ENCODE measurements at places on chromosomes 12 and 14.

DNA sequence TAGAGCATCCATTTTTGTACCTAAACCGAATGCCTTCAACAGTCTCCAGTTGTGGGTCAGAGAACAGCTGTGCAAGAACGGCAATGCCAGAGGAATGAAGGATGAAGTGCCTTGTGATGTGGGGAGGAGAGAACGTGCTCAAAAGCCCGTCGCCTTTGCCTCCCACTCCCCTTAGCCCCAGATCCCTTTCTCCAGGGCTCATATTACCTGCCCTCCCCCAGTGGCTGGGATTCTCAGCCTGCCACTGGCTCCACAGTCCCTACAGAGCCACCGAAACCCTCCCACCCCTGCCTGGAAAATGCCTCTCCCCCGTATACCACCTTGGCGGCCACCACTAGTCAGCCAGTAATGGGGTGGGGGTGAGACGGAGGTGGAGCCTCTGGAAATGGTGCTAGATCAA lies 158.5 kb downstream of the ZFP36L1 start:
- DNase-seq = no peak
- no peaks in the 10 kb centered on the region for H3K36me3 ChIP-seq
- H3K4me1 ChIP-seq = peaks cover 35% of the 10 kb centered on the region
- H3K27me3 ChIP-seq = no peaks in the 10 kb centered on the region
- H3K4me3 ChIP-seq = no peak overlapping the region
- H3K27ac ChIP-seq = peak overlapping the region; percentile 92

DNA sequence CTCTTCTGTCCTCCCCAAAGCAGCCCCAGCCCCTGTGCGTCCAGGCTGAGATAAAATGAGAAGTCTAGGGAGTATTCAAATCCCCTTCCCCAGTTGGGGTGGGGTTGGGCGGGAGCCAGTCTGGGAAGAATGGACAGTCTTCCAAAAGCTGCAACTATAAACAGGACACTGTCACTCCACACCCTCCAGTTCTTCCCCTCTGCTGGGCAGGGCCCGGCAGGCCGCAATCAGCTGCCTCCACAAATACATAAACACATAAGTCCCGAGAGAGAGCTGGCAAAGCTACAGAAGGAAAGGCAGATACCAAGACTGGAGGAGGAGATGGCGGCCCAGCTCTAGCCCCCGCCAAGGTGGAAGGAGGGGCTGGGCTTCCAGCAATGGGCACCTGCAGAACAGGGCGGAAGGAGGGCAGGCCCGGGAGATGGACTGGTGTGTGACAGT lies 12.7 kb downstream of the LTBP2 start:
- H3K27me3 ChIP-seq = no peaks in the 10 kb centered on the region
- H3K4me1 ChIP-seq = peaks cover 62% of the 10 kb centered on the region
- no peak overlapping the region for H3K4me3 ChIP-seq
- no peaks in the 10 kb centered on the region for H3K36me3 ChIP-seq

DNA sequence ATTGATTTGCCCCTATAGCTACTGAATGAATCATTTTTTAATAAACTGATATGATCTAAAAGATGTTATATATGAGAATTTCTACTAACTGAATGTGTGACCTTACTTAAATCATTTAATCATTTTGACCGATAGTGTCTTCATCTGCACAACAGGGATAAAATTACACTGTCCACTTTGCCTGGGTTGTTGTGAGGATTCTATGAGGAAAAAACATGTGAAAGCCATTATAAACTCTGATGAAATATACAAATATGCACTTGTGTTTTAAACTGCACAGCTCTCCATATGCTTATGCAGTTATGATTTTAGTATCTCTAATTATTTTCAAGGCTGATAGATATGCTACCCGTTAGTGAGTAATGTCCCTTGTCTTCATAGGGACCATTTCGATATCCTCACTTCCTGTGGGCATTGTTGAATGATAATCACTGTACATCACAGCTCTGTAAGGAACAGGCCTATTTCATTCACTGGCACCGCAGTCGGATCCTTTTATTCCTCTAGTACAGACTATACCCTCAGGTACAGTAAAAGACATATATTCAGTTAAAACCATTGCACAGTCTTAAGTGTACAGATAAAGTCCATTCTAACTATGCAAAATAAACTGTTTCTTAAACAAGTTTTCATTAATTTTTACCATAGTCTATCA lies 88.7 kb upstream of the RAP1B start:
- no peak for DNase-seq
- peak overlapping the region; percentile 19 for H3K27ac ChIP-seq
- H3K4me3 ChIP-seq = no peak overlapping the region
- no peaks in the 10 kb centered on the region for H3K27me3 ChIP-seq

GRCh38 chr12:121766290-121767039 lies 27.0 kb downstream of the RHOF start:
- H3K27me3 ChIP-seq = no peaks in the 10 kb centered on the region
- no peaks in the 10 kb centered on the region for H3K36me3 ChIP-seq
- no peak overlapping the region for H3K27ac ChIP-seq
- H3K4me3 ChIP-seq = no peak overlapping the region
- H3K4me1 ChIP-seq = no peaks in the 10 kb centered on the region

GRCh38 chr14:26067786-26068459 lies 529.9 kb downstream of the NOVA1 start:
- no peak for DNase-seq
- H3K4me1 ChIP-seq = no peaks in the 10 kb centered on the region
- no peak overlapping the region for H3K27ac ChIP-seq
- no peak overlapping the region for H3K4me3 ChIP-seq
- no peaks in the 10 kb centered on the region for H3K36me3 ChIP-seq

DNA sequence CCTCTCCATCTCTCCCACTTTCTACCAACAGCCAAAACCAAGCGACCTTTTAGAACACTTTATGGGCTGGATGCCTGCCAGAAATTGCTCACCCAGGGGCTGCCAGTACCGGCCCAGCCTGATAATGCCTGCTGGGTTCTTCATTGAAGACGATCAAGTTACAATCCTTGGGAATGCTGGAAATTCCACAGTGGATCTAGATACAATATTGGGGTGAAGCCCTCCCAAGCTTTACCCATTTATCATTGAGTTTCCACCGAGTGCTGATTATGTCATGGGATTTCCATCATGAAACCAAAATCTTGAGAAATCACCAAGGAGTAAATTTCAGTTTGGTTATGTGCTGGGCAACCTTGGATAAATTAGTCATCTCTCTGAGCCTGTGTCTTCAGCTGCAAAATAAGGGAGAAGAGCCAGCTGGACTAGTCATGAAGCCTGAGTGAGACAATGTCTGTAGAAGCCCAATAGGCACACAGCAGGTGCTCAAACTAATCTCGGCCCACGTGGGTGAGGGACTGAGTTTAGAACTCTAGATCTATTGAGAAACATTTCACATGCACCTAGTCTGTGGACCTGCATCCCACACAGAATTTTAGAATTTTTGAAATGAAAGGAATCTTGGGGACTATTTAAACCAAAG lies 75.5 kb upstream of the CLMN start:
- H3K4me1 ChIP-seq = no peaks in the 10 kb centered on the region
- H3K36me3 ChIP-seq = no peaks in the 10 kb centered on the region
- H3K4me3 ChIP-seq = no peak overlapping the region
- no peaks in the 10 kb centered on the region for H3K27me3 ChIP-seq
- H3K27ac ChIP-seq = no peak overlapping the region

DNA sequence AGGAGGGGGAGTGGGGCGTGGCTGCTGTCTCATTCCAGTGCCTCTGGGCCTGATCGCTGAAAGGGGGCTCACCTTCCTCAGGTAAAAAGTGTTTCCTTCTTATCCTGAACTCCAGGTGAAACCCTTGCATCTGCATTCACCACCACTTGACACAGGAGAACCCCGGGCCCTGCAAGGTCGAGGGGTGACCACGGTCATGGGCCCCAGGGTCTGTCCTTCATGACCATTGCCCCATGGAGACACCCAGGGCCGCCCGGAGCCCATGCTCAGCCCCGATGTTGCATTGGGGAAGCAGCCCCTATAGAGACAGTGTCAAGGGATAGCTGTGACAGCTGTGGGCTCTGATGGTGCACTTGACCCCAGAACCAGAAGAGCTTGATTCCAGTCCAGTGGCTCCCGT lies 34.4 kb upstream of the DYNC1H1 start:
- no peaks in the 10 kb centered on the region for H3K27me3 ChIP-seq
- peaks cover 5% of the 10 kb centered on the region for H3K36me3 ChIP-seq
- no peak overlapping the region for H3K27ac ChIP-seq
- H3K4me3 ChIP-seq = no peak overlapping the region

- no peaks in the 10 kb centered on the region for H3K4me1 ChIP-seq
- no peak for DNase-seq
- H3K27ac ChIP-seq = no peak overlapping the region
Measured at GRCh38 chr14:46487582-46488350, 163.8 kb downstream of the RPL10L start.

GRCh38 chr14:70359076-70359424 lies 433 bp downstream of the COX16 start:
- DNase-seq = no peak
- peak overlapping the region; percentile 92 for H3K27ac ChIP-seq
- peaks cover 50% of the 10 kb centered on the region for H3K4me1 ChIP-seq

- no peak for DNase-seq
- H3K36me3 ChIP-seq = peaks cover 28% of the 10 kb centered on the region
- peak overlapping the region; percentile 89 for H3K27ac ChIP-seq
- no peaks in the 10 kb centered on the region for H3K27me3 ChIP-seq
- no peak overlapping the region for H3K4me3 ChIP-seq
- peaks cover 60% of the 10 kb centered on the region for H3K4me1 ChIP-seq
Measured at GRCh38 chr14:75452900-75453816, 25.3 kb downstream of the JDP2 start.

GRCh38 chr12:4802841-4803240 lies 82.6 kb downstream of the GALNT8 start:
- peaks cover 4% of the 10 kb centered on the region for H3K27me3 ChIP-seq
- no peaks in the 10 kb centered on the region for H3K4me1 ChIP-seq
- no peaks in the 10 kb centered on the region for H3K36me3 ChIP-seq
- DNase-seq = no peak
- H3K27ac ChIP-seq = no peak overlapping the region

DNA sequence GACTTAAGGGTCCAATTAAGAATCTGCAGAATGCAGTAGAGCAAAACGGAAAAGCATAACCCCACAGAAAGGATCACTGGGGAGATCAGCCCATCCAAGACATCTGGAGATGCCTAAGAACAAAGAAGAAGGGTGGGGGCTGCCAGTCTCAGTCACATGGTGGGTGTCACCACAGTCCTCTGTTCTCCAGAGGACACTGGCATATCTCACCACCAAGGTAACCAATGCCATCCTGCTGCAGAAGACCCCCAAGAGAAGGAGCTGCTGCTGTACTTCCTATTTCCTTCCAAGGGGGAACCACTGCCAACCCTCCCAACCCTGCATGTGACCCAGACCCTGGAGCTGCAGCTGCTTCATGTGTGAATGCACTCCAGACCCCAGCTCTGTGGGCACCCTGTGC lies 91.2 kb downstream of the PTGER2 start:
- H3K4me3 ChIP-seq = no peak overlapping the region
- no peaks in the 10 kb centered on the region for H3K4me1 ChIP-seq
- no peak for DNase-seq
